MV-4-11 (cell line): ENCODE measurements at places on chromosomes 2 and 18.

GRCh38 chr2:236656721-236657120 is 87.1 kb downstream of the ACKR3 start:
- DNase-seq, result no peak

GRCh38 chr2:70344195-70344594 is 42.3 kb upstream of the FAM136A start:
- no peak for DNase-seq

GRCh38 chr2:198659096-198659870 is 798.5 kb downstream of the SATB2 start:
- DNase-seq, result no peak

DNA sequence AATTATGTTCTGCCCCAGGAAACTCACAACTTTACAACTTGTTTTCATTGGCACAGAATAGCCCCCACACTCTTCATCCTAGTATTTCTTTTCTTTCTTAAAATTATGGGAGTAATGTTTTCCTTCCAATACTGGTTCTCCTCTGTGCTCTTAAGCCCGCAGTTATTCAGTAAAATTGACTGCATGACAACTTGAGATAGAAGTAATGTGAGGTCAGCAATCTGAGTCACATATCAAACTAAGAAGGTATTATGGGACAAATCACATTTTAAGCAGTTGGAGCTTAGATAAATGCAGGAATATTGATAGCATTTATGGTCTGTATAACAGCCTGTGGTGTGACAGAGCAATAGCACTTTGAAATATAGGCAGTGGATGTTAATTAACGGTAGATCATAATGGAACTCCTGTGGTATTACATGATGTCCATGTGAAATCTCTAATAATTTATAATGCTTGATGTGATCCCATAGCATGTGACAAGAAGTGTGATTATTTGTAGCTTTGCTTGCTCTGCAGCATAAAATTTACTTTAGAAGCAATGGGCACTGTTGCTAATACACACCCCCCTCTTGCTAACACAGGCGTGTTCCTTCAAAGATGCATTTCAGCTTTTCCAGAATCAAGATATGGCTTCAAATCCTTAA is 351.4 kb upstream of the CDH20 start:
- DNase-seq, result no peak

DNA sequence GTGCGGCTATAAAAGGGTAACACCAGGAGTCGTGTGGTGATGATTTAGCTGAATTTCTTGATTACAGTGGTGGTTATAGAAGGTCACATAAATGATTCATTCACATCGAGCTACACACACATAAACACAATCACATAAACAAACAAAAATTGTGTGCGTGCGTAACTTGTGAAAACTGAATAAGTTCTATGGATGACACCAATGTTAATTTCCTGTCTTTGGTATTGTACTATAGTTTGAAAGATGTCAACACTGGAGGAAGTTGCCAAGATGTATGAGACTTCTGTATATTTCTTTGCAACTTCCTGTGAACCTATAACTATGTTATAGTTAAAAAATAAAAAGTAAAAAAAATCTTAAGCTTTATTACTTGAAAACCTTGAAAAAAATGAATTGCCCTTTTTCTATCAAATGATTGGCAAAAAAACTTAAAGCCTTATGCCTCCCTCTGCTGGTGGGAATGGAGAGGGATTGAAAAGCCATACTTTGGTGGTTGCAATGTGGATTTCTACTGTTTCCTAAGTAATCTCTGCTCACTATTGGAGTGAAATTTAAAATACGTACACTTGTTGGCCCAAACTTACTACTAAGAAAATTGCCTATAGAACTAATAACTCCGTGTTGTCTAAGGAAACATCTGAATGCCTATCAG is 227.7 kb downstream of the RPIA start:
- DNase-seq, result peak; percentile 24

GRCh38 chr18:40019797-40020392 is 1935.1 kb upstream of the PIK3C3 start:
- no peak for DNase-seq

GRCh38 chr2:13005761-13006335 is 289.1 kb downstream of the TRIB2 start:
- DNase-seq, result no peak

GRCh38 chr18:46362533-46362932 is 258.3 kb downstream of the HAUS1 start:
- DNase-seq, result no peak

DNA sequence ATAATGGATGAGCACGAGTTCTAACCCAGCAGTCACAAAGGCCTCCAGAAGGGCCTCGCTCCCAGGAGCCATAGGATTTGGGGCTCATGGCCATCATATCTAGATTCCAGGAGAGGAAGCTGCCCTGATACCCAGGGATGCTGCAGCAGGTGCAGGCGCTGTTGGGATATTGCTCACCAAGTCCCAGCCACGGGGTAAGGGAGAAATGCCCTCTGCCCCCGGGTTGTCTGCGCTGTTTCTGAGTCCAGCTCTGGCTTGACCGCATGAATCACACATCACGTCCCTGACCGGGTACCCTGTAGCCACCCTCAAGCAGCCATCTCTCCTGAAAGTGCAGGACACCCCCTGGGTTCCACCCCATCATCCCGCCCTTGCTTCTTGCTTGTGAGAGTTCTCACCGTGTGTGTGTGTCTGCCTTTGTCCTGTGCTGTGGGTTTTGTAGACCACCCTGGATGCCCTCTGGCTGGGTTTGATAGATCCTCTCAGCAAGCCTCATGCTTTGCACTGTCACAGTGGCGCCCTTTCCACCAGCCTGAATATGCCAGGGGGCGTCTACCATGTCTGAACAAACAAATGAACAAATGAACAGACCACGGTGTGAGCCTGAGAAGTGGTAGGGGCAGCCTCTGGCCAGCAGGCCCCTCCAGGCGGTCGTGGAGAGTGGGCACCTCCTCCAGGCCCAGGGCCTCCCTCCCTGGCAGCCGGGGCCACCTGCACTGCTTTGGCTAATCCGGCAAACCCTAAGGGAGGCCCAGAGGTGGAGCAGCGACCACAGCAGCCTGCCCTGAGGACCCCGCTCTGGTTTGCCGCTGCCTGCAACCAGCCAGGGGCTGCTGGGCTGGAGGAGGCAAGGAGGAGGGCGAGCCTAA is 32.1 kb downstream of the ADRA2B start:
- no peak for DNase-seq

- DNase-seq, result no peak
Observed at GRCh38 chr2:11710210-11710609, 36.2 kb upstream of the LPIN1 start.

- DNase-seq, result no peak
Observed at GRCh38 chr2:48870503-48870902, 115.0 kb upstream of the LHCGR start.

DNA sequence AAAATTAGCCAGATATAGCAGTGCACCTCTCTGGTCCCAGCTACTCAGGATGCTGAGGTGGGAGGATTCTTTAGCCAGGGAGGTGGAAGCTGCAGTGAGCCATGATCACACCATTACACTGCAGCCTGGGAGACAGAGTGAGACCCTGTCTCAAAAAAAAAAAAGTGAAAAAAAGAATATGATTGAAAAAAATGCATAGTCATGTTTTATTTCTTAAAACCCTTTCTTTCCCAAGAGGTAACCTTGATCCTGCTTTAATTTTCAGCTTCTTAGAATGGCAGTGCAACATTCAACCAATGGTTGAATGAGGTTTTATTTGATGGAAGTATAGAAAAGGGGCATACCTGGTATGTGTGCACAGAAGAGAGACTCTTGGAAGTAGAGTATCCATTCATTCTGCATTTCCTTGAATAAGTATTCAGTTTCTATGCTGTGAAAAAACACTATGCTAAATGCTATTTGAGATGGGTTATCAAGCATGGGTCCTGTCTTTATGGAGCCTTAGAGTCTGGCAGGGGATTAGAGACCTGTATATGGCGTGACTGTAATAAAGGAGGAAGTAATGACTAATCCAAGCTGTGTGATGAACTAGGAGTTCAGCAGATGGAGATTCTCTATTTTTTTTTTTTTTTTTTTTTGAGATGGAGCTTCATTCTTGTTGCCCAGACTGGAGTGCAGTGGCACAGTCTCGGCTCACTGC is 146.3 kb downstream of the WDSUB1 start:
- peak; percentile 88 for DNase-seq

DNA sequence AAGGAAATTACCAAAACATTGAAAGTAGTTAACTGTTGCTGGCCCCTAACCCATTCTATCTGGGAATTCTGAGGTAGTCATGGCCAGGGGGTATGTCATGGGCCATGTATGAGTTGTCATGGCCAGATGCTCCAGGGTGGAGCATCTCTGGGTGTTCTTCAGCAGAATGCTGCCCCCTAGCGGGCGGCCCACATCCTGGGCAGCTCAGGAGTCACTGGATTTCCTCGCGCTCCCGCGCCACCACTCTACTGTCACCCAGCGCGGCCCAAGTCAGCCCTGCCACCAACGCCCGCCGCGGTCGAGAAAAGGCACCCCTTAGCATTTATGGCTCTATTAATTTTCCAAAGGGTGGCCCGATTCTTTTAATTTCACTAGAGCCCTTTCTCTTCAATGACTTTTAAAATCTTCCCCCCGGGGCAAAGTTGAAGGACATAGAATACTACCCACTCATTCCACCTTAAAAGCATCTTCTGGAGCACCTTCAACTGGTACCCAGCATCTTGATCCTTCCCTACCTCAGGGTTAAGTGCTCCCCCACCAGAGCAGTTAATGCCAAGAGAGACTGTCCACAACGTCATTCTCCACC is 41.6 kb downstream of the PKDCC start:
- peak; percentile 10 for DNase-seq

- DNase-seq, result peak; percentile 84
Observed at GRCh38 chr18:74499633-74500032, 3.5 kb downstream of the CNDP2 start.

DNA sequence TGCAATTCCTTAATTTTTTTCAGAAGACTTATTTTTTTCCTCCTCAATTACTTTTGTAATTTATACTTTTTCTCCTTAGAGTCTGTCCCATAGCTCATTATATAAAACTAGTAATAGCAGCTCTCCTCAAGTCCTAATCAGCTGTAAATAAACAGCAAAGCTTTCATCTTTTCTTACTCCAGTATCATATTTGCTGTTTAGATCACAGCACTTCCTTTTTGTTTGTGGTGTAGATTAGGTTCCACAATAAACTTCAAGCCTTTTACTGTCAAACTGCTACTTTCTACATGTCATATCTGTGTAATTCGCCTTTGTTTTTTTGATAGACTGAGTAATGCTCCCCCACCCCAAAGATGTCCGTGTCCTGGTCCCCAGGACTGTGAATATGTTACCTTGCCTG is 25.5 kb downstream of the GCG start:
- peak; percentile 50 for DNase-seq

DNA sequence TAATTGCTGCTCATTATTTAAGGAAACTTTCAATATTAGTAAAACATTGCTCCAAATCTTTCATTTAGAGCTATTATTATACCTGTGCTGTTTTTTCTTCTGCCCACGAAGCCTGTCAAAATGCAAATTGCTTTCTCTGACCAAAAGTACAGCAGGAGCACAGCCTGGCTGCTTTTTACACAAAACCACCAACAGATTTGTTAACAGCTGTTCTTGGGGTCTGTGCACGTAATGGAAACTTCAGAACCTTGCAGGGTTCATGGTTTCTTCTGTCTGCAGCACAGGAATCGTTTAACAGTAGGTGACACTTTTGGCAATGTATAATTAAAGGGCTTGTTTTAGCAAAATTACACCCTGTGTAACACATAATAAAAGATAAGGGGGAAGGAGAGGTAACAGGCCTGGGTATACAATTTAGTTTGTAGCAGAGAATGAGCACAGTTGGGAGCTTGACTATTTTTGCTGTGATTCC is 447.3 kb downstream of the KCNJ3 start:
- no peak for DNase-seq

DNA sequence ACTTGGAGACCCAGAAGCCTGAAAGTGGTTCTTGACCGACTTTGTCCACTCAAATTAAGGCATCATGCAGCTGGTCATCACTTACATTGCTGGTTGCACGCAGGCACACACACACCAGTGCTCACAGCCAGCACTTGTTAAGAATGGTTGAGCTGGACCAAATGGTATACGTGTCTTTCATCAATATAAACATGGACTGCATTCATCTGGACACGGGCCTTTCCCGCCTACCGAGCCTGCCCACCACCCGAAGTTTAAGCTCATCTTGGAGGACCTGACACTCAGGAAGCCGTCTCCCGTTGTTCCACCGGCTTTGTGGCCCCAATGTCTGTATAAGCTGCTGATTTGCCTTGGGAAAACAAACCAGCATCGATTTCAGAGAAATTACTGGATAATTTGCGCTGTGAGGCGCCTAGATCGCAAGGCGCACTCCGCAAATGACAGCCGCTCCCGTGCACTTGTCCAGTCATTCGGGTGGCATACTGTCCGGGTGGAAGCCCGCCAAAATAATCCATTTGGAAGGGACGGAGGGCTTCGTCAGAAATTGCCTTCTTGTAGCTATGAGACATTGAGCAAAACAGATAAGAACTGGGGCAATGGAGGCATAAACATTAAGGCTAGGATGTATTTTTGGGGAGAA is 40.1 kb upstream of the AKAIN1 start:
- no peak for DNase-seq

DNA sequence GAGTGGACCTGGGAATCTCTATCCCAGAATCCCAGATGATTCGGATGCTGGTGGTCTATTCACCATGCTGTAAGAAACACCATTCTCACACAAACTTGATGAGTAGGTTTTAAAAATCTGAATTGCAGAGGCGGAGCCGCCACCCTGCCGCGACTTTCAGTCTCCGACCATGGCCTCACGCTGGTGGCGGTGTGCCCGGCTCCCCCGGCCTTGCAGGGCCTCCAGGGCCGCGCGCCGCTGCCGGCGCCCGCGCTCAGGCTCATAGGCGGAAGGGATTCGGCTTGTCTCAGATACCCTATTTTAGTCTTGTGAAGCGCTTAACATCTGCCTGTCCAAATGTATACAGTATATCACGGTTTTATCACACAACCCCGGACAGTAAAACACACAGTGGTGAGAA is 2.6 kb upstream of the PPM1B start:
- no peak for DNase-seq

DNA sequence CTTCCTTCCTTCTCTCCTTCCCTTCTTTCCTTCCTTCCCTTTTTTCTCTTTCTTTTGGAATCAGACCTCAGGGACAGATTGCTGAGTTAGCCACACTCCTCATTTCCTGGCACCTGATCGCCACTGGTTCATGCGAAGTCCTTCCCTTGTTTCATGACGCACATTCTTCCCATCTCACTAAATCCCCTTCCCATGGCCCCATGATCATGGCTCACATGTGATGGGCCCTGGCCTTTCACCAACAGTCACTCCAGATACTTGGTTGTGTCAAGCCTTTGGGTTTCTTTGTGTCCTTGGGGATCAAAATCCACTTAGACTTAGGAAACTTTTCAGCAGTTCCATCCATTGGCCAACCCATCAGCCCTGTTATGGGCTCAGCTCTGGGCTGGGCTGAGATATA is 23.8 kb upstream of the ASPRV1 start:
- DNase-seq, result no peak

- DNase-seq, result no peak
Observed at GRCh38 chr2:12720278-12720620, 3.5 kb downstream of the TRIB2 start.

- DNase-seq, result no peak
Observed at GRCh38 chr2:165793779-165794535, at the start of gene GALNT3. Gene GALNT3, minus strand, starts transcription at chr2:165794247. Its CDS starts 23,547 bp downstream, at chr2:165770700.
